Uterine smooth muscle cell (primary cell): ENCODE measurements at places on chromosomes 4 and X. TPM values are rescaled to one million over a fixed set of nuclear protein-coding genes. Genes with fewer than 3 reads are reported as not detected.

PLK4 gene
- total RNA-seq = 9.7 and 38.1 TPM in 2 replicates

DGKK gene
- total RNA-seq = not detected in 2 replicates

APLN gene
- total RNA-seq = 0.12 and 0.33 TPM in 2 replicates

ASB5 gene
- total RNA-seq = 0.33 and 2.2 TPM in 2 replicates

FOXR2 gene
- total RNA-seq = not detected in 2 replicates

SAP30 gene
- 30.2 and 44.2 TPM in 2 replicates for total RNA-seq

SMIM43 gene
- total RNA-seq = 0.25 and 0.89 TPM in 2 replicates

AMBN gene
- not detected in 2 replicates for total RNA-seq
